ENCODE measurements at places on chromosomes 7 and 10.

DNA sequence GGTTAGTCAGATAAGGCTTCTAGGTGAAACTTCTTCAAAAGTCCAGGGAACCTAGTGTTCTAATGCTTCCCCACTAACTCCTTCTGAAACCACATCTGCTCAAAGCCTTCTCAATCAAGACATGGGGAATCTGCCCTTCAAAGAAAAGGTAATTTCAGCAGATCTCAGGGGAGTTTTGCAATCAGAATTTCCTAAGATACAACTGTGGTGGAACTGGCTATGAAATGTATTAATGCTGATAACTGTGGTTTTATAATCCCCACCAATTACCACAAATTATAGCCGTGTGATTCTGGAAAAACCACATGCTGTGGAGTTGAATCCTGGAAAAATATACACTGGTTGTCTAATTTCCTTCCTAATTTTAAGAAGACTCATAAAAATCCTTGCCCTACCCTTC lies 233.8 kb downstream of the SORCS1 start:
- no peak for DNase-seq

DNA sequence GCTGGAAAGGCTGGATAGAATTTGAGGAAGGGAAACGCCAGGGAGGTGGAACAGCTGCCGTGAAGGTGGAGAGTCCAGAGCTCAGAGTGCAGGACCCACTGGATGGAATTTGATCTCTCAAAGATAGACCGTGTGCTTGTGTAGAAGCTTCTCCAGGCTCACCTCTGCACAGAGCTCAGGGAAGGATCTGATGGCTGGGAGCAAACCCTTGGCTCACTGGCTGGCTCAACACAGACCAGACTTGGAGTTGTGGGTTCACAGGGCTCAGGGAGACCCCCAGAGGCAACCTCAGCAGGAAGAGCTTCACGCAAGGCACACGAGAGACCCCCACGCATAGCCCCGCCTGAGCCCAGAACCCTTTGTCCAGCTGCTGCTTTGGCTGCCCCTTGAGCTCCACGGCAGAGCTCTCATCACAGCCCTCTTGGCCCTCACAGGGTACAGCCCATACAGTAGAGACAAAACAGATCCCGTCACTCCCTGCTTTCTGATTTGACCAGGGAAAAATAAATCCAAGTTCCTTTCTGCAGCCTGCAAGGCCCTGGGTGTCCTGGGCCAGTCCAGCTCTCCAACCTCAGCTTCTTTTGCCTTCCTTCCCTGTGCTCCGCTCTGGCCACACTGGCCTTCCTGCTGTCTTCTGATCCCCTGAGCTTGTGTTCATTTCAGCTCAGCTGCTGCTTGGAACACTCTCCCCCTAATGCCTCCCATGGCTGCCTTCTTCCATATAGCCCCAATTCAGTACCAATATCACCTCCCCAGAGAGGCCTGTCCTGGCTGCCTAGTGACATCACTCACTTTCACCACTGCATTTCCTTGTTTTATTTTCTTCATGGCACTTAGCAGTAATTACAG lies 26.3 kb downstream of the GHRHR start:
- no peak for DNase-seq

- no peak for DNase-seq
These were observed 14.9 kb upstream of the PAXIP1 start for GRCh38 chr7:155017834-155018233.

DNA sequence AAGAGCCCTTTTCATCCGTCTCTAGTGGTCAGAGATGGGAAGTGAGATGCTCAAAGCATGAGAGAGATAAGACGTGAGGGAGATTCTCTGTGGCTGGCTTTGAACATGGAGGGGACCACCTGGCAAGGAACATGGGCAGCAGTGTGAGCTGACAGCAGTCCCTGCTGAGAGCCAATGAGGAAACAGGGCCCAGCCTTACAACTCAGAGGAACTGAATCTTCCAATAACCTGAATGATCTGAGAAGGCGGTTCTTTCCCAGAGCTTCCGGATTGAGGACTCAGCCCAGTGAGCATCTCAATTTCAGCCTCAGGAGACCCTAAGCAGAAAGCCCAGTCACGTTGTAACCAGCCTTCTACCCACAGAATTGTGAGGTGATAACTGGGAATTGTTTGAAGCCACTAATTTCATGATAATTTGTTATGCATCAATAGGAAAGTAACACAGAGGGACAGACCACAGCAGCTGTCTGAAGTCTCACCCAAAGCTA lies 33.9 kb upstream of the IKZF1 start:
- DNase-seq: no peak

DNA sequence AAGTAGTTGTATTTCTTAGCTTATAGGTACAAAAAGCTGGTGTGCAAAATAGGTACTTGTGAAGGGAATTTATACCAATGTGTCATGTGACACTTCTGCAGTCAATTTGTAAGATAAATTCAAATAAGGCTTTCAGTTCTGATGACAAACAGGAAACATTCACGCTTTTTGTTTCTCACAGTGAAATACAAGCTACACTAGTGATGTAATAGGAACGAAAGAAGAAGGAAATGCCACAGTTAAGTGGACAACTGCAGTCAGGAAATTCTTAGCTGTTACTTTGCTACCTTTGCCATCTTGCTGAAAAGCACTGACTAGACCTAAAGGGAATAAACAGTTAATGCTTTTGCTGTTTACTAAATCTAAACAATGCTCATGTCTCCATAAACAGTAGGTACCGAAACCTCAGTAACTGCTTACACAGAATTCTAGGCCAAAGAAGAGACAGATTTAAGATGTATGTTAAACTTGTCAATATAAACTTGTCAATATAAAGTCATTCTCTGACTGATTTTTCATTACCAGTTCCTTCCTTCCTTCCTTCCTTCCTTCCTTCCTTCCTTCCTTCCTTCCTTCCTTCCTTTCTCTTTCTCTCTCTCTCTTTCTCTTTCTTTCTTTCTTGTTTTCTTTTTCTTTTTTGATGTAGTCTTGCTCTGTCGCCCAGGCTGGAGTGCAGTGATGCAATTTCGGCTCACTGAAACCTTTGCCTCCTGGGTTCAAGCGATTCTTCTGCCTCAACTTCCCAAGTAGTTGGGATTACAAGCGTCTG lies 10.1 kb downstream of the OTUD1 start:
- no peak for DNase-seq

GRCh38 chr7:105940109-105940508 lies 23.0 kb upstream of the CDHR3 start:
- no peak for DNase-seq

DNA sequence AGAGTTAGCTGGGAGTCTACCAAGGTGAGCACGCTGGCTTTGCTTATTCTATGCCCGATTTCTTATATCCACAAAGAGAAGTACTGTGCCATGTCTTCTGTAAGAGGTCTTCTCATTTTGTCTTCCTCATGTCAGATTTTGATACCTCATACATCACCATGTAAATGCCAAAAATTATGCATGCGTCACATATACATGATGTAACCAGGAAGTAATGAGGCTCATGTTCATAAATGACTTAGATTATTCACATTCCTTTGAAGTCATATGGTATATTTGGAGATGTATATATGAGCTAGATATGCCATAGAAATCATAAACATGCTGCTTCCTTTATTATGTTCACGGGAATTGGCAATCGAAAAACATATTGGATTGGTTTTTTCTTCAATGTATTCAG lies 97.7 kb upstream of the CELF2 start:
- DNase-seq: no peak

DNA sequence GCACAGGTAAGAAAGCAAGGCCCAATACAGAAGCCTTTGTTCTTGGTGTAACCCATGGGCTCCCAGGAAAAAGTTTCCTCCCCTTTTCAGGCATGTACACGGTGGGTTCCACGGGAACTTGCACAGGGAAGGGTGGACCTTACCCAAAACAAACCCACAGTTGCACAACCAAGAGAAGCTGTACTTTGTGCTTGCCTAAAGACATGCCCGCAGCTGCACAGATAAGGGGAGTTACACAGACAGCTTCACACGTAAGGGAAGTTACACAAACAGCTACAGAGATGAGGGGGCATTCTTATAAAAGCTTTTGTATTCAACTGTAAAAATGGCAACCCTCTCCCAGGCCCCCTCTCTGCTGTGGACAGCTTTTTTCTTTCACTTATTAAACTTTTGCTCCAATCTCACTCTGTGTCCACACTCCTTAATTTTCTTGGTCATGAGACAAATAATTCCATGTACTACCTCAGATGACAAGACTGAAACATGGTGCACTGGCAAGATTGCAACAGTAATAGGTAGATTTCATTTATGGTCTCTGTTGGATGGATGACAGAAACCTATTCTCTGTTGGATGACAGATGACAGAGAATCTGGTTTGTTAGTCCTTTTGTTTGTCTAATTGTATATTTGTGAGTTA lies 72.9 kb downstream of the ATE1 start:
- no peak for DNase-seq

- peak; percentile 97 for DNase-seq
These were observed at the start of gene PSMG3 for GRCh38 chr7:1569833-1570632. TSS of gene PSMG3 (minus strand) at chr7:1570032. CDS start at chr7:1569339, 693 bp downstream.

DNA sequence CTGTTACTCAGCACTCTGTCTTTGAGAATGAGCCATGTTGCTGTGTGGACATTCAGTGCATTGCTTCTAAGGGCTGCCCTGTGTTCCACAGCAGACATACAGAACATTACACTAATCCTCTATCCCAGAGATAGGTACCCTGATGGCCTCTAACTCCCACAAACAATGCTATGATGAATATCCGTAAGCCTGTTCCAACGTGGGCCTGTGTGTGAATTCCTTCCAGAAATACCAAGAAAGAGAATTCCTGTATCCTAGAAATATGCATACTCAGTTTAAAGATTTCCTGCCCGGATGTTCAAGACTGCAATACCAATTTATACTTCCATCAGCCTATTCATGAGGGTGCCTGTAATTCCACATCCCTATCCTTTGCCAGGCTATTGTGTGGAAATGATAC lies 21.3 kb upstream of the ST8SIA6 start:
- DNase-seq: no peak

- no peak for DNase-seq
These were observed 28.9 kb downstream of the PARP12 start for GRCh38 chr7:140033779-140034363.

GRCh38 chr10:26052326-26052725 lies 118.3 kb downstream of the MYO3A start:
- DNase-seq: no peak

DNA sequence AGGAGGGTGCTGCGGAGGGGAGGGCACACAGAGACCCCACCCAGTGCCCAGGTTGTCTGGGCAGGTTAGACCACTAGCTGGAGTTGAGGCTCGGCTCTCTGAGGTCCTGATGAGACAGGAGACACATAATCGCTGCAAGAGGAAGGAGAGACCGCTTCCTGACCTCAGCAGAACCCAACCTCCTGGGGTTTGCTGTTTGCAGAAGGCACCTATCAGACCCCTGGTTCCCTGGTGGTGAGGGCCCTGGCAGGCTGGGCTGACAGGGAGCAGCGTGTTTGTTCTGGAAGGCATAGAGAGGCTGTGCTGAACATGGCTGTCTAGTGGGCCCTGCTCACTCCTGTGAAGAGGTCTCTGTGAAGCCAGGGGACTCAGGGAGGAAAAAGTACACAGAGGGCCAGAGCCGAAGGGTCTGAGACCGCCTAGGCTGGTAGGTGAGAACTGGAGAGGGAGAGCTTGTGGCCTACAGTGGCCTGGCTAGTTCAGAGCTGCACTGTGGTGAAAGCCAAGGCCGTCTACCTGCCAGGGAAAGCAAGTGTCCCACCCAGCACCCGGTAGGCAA lies 39.4 kb upstream of the NPFFR1 start:
- DNase-seq: no peak

DNA sequence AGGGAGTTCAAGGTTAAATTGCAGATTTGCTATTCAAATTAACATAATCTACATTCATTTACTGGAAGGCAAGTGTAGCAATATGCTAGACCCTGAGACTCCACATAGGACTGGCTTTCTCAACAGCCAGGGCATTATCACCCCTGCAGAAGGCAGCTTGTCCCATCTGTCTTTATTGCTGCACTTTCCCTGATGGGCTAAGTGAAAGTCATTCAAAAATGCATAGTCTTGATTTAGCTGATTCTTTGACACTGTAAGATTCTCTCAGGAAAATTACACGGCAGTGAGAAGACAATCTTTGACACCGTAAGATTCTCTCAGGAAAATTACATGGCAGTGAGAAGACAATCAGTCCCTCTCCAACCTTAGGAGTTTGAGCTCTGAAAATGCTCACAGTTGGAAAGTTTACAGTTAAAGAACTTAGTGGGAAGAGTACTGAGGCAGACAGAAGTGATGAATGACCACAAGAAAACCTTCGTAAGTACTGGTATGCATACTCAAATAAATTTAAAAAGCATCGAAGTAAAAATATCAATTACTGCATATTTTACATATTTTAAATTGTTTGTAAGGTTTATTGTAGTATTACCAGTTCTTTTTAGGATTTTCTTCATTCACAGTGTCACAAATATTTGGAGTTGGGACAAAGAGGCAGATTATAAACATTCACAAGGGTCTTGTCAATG lies 88.9 kb downstream of the RAPGEF5 start:
- DNase-seq: no peak

GRCh38 chr10:81479316-81479715 lies 395.7 kb upstream of the NRG3 start:
- no peak for DNase-seq

DNA sequence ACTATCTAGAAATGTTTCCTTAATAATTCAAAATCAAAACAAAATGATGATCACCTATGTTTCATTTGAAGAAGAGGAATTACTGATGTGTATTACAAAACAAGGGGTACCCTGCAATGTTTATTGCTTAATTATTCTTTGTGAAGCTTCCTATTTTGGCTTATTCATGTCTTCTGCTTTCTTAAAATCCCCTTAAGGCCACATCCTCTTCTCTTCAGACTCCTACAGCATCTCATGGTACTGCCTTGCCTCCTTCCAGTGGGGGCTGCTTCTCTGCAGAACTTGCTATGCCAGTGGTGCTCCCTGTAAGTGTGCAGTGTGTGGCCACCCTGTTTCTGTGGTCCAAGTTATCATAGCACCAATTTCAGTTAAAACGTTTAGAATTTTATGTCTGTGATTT lies 35.0 kb downstream of the CCDC146 start:
- no peak for DNase-seq

DNA sequence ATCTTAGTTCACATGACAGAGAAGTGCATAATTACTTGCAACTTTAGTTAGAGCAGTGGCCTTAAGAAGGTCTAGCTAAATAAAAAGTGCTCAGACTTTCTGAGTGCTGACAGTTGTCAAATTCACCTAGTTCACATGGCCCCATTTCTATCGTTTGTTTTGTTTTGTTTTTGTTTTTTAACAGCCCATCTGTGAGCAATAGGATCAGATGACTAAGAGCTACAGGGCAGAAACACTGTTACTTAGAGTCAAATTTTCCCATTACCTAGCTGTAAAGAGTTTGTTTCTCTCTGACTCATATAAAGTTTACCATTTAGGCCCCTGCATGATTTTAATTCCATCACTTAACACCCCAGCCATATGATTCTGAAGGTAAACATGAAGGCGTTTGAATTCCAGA lies 18.8 kb downstream of the CAV1 start:
- peak; percentile 23 for DNase-seq

GRCh38 chr7:21568762-21569161 lies 25.9 kb downstream of the DNAH11 start:
- no peak for DNase-seq

GRCh38 chr10:122259075-122259466 lies 12.0 kb upstream of the BTBD16 start:
- DNase-seq: no peak

GRCh38 chr7:16301291-16301690 lies 120.0 kb downstream of the CRPPA start:
- DNase-seq: no peak

GRCh38 chr7:147796581-147796980 lies 794.0 kb upstream of the C7orf33 start:
- DNase-seq: no peak

GRCh38 chr7:99969298-99969697 lies 6.5 kb downstream of the AZGP1 start:
- no peak for DNase-seq

- no peak for DNase-seq
These were observed 15.9 kb downstream of the FAM149B1 start for GRCh38 chr10:73183667-73184281.
